ENCODE measurements at places on chromosomes 13 and 19.

DNA sequence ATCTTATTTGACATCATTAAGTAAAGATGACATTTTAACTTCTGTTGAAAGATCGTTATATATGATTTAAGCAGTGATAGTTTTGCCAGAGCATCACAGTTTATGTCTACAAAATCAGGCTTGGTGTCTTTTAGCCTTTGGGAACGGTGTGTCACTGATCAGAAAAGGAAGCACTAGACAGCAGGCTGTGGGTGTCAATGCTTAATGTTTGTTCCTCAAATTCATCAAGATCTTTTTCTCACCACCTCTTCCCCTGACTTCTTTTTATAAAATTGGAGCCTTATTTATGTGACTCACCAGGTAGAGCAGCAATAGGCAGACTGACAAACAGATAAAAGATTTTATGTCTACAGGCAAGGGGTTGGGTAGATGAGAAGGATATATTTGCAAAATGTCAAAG, 1558.5 kb downstream of the EFNB2 start:
- no peak for DNase-seq

- DNase-seq, result no peak
These were observed 270.4 kb downstream of the DCT start for GRCh38 chr13:94209117-94209516.

DNA sequence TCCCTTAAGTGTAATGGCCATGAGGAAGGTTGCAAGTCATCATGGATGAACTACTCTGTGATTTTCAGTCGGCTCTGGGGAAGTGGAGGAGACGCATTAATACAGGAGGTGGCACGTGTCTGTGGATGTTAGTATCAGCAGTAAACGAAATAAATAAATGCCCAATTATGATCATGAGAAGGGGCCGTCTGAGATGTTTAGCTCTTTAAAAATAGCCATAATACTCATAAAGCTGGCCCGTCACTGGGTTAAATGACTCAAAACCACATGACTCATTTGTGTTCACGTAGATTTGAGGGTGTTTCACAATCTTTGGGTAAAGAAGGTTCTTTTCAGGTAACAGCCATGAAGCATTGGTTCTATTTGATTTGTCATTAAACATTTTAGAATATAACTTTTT, 620.6 kb downstream of the GPC6 start:
- no peak for DNase-seq

DNA sequence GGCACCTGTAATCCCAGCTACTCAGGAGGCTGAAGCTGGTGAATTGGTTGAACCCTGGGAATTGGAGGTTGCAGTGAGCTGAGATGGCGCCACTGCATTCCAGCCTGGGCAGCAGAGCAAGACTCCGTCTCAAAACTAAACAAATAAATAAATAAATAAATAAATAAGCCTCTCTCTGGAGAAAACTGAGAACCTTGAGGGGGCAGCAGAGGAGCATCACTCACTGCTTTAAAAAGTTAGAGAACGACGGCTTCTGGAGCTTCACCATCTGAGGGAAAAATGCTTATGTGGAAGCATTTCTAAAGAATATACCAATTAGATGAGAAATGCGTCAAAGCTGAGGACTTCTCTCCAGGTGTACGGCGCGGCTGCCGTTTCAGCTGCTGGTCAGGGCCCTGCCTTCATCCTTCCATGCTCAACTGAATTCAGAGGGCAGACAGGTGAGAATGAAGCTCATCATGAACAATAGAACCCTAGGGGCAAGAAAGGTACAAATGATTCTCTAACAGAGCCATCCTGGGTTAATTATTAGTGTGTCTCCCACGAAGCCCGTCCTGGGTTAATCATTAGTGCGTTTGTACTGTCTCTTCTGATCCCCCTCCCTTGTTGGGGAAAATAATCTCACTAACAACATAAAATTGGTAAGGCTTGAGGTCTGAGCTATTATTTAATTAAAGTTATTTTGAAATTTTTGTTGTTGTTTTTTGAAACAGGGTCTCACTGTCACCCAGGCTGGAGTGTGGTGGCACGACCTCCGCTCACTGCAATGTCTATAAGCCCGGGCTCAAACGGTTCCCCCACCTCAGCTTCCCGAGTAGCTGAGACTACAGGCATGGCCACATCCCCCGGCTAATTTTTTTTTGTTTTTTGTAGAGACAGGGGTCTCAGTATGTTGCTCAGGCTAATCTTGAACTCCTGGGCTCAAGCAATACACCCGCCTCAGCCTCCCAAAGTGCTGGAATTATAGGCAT, 80.1 kb downstream of the IPO5 start:
- DNase-seq, result peak; percentile 35

- DNase-seq, result peak; percentile 1
These were observed 305.8 kb downstream of the MTUS2 start for GRCh38 chr13:29125934-29126424.

GRCh38 chr19:30743011-30743410, 370.8 kb downstream of the ZNF536 start:
- no peak for DNase-seq

DNA sequence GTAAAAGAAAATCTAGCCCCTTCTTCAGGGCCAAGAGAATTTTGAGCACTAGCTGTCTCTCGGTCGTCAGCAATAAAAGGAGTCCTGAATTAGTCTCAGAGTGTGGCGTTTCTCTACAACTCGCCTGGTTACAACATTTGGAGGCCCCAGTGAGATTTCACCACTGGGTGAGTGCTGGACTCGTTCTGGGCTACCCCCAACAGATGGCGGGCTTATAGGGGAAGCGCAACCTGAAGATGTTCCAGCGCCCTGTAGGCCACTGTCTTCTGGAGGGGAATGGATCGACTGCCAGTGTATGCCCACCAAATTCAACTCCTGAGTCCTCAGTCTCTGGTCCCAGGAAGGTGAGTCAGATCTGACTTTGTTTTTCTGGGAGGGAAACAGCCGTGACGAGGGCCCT, 11.7 kb upstream of the ZNF181 start:
- no peak for DNase-seq

GRCh38 chr13:73321043-73321442, 262.2 kb downstream of the KLF5 start:
- DNase-seq, result no peak

GRCh38 chr13:29503041-29503837, 92.2 kb downstream of the SLC7A1 start:
- peak; percentile 19 for DNase-seq

DNA sequence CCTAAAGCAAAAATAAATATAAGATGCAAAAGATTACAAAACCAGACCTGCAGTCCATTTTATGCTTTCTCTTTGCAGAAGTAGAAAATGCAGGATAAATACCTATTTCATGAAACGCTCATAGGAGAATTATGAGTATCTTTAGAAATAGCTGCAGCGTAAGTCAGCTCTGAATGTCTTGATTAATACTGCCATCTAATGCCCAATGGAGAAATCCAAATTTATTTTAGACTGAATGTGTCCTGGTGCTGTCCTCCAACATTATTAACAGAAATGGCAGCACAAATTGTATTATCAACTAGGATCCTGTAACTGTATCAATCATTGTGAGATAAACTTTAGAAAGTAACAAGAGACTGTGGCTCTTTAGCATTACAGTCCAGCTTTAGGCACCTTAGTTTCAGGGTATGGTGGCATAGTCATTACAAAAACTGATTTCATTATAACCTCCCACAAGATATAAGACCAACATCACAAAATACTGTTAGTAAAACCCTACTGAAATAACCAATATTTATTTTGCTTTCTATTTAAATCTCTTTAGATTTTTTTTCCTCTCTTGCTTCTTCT, 162.1 kb upstream of the MIR17HG start:
- DNase-seq, result peak; percentile 64

GRCh38 chr13:94228763-94229162, 250.7 kb downstream of the DCT start:
- no peak for DNase-seq

DNA sequence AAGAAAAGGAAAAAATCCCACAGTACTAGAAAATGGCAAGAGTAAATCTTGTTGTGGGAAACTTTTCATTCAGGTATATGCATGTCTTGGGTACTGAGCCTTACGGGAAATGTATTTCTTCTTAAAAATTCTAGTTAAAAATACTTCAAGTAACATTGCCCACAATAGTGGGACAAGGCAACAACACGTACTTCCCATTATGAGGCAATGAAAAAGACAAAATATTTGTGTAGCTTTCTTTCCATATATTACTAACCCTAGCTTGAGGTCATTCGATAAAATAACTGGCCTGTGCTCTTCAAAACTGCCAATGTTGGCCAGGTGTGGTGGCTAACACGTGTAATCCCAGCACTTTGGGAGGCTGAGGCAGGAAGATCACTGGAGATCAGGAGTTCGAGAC, 99.2 kb downstream of the INSR start:
- DNase-seq, result no peak

DNA sequence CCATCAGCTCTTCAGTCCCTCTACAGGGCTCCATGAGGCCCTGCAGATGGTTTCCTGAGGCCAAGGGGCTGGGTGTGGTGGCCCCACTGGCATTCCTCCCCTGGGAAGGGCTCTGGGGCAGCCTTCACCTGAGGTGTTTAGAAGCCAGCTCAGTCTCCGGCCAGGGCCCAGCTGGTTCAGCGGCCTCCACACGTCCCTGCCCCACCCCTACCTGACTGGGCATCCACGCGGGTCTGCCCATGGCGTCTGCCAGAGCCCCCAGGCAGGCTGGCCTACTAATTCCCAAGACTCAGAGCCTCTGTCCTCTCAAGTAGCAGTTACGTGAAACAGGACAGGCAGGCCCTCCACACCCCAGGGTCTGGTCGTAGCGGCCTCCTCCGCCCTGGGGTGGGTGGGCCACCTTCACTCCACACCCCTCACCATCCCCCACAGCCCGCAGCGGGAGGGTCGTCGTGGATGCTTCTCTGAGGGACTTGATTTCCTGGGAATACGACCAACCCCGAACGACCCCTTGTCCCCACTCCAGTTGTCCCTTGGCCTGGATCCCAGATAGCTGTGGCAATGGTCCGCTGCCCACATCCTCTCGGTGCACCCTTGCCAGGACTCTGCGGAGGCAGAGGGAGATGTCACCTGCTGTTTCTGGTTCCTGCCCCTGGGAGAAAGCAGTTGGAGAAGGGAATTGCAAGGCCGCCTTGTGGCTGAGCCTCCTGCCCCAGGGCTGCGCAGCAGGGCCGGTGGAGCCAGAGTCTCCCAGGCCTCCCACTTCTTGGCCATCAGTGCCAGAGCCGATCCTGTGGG, 24.3 kb downstream of the CAPN12 start:
- no peak for DNase-seq

GRCh38 chr19:16524991-16525734, 17.1 kb downstream of the CHERP start:
- no peak for DNase-seq

DNA sequence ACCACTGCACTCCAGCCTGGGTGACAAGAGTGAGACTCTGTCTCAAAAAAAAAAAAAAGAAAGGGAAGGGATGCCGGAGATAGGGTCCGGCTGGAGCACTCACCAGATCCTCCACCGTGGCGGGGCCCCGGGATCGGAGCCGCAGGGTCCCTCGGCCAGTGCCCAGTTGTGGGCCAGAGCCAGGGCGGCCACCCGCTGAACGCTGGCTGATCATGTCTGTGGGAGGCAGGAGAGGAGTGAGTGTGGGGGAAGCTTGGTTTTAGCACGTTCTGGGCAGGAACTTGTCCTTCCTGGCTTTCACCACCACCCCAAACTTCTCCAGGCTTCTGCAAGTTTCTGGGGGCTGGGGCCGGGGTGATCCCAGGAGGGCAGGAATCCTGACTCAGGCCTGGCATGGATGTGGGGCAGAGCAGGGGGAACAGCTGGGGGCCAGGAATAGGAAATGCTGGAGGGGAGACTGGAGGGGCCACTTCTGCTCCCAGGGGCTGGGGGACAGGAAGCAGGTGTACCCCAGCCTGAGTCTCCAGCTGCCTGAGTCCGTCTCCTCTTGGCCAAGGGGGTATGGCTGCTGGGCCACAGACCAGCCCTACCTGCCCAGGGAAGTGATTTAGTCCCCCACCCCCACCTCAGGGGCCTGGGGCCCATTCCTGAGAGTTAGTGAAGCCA, 4.3 kb upstream of the PTGER1 start:
- DNase-seq, result no peak

GRCh38 chr13:28429685-28430290, 65.1 kb downstream of the FLT1 start:
- DNase-seq, result no peak

- no peak for DNase-seq
These were observed 206.3 kb downstream of the SLITRK5 start for GRCh38 chr13:87877477-87877876.

DNA sequence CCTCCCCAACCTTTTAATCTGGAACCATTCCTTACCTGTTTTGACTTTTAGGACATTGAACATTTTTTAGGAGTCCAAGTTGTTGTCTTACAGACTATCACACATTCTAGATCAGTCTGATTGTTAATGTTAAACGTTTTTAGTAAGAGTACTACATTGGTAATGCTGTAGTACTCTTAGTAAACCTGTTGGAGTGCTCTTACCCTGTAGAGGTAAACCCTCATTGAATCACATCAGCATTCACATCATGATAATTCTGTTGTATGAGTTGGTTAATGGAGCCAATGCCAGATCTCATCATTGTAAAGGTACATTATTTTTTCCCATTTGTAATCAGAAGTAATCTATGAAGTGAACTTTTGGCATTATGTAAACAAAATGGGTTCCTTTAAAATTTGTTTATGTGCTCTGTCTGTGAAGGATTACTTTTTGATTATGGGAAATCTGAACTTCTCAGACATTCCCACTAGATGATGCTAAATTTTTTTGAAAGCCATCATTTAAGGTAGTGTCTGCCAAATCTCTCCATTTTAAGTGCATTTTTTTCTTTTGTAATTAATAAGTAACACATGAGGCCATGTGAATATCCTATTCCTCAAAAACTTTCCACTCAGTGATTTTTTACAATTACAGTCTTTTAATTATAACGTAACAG, 55.2 kb downstream of the VWA8 start:
- DNase-seq, result peak; percentile 81

DNA sequence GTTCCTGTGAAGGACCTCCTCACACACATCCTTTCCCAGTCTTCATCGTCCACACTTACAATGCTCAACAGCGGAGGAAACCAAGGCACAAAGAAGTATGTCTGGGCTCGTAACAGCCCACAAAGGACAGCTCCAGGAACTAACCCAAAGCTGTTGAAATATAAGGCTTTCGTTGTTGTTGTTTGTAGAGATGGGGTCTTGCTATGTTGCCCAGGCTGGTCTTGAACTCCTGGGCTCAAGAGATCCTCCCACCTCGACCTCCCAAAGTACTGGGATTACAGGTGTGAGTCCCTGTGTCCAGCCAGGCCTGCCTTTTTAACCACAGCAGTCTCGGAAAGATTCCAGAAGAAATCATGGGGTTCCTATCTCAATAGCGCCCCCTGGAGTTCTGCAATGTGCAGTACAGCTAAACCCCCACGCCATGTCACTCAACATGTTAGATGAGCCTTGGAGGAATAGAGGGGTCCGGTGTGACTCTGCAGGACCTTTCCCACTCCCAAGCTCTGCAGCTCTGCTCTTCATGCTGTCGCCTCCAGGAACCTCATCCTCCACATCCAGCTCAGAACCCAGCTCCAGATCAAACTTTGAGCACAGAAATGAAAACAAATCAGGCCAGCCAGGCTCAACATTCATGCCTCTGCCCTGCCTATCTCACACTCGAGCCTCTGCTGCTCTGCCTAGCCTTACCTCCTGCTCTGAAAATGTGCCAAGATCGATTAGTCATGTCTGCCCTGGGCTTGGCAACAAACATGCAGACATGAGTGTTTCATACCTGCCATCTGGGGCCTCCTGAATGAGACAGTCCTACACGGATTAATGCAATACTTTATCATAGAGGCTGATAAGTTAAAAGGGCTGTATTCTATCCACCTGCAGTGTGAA, 7.5 kb downstream of the PLA2G4C start:
- peak; percentile 66 for DNase-seq

Measured in hematopoietic multipotent progenitor cell treated with erythropoietin and hydrocortisone succinate and interleukin-3 and kit ligand, for 6 days (in vitro differentiated cells).